ENCODE measurements at places on chromosomes 2 and 18.

- DNase-seq: no peak
Observed at GRCh38 chr2:31384771-31385276, 29.7 kb downstream of the XDH start.

DNA sequence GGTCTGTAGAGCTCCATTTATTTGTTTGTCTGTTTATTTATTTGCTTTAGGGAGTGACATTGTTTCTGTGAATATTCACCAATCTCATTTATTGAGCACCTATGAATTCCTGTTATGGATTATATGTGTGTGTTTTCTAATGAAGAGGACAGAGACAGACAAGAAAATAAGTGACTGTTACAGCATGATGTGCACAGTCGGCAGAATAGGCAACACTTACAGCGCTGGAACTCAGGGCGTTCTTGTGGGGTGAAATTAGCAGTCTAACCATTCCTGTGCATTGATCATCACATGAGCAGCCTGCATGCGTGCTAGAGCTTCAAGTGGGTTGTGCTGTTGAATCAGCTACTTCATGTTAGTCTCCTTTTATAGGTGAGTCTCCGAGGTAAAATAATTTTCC lies 960.7 kb downstream of the SLC4A3 start:
- no peak for DNase-seq

DNA sequence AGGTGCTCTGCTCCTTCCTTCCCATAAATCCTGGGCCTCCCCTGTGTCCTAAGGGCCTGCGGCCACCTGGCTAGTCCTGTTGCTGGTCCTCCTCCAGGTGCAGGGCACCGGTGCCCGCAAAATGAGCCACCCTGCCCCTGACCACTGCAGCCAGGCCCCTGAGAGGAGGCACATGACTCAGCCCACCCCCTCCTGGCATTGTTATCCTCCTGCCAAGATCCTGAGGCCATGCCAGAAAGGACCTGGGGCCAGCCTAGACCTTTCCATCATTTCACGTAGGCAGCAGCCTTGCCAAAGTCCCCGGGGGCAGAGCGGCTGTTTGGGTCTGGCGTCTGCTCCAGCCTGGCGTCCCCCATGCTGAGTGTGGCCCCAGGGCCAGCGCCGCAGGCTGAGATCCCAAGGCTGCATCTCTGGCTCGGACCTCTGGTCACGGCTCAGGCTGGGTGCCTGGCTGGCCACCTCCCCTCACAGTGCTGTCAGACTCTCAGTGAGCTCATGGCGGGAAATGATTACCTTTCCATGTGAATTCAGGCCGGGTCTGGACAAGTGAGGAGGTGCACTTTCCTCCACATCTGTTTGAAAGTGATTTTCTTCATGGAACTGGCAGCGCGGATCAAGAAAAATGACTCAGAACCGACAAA lies 81.0 kb downstream of the NDUFA10 start:
- no peak for DNase-seq

DNA sequence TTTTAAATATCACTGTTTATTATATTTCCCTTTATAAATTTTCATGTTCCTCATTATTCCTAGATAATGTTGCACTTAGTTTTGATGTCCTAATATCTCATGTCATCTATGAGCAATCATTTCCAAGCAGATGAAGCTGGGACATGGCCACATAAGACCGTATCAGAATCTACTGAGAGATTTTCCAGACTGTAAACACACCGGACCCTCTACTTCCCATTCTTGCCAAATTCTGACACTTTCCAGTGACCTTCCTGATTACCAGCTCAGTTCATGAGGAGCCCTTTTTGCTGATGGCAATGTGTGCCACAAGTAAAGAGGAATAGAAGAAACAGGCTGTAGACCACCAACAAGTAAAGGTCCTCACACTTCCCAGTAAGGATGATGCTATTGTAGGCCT lies 20.3 kb upstream of the PDE1A start:
- DNase-seq: no peak

- DNase-seq: peak; percentile 94
Observed at GRCh38 chr18:35345460-35345921, 1.3 kb upstream of the ZNF24 start.

DNA sequence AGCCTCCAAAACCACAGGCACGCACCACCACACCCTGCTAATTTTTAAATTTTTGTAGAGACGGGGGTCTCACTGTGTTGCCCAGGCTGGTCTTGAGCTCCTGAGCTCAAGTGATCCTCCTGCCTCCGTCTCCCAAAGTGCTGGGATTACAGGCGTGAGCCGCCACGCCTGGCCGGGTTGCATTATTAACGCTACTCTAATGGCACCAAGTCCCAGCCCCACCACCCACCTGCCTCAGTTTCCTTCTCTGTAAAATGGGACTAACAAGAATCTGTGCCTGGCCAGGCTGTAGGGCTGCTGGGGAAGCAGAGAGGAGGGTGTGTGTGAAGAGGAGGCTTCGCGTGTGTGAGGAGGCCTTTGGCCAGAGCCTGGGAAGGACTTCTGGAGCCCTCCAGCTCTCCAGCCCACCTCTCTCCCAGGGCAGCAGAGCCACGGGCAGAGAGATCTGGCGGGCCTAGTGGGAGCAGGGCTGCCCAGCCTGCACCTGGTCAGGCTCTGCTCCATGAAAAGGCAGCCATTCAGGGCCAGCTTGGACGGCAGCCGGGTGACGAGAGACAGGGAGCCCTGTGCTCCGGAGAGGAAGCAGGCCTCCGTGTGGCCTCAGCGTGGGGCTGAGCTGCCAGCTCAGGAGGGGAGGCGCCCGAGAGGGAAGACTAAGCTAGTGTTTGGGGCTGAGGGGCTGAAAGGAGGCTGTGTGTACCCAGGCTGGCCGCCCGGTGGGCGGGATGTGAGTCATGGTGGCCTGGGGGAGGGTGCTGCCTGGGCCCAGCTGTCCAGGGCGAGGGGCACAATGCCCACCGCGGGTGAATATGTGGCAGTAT lies 7.4 kb upstream of the B3GNT7 start:
- DNase-seq: peak; percentile 98

DNA sequence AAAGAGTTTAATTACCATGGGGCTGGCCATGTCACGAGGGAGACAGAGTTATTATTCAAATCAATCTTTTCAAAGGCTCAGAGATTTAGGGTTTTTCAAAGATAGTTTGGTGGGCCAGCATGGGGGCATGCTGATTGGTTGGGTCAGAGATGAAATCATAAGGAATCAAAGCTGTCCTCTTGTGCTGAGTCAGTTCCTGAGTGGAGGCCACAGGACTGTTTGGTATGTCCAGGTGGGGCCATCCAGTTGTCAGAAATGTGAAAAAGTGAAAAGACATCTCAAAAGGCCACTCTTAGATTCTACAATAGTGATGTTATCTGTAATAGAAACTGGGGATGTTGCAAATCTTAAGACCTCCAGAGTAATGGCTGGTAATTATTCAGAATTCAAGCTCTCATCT lies 288.6 kb downstream of the EN1 start:
- DNase-seq: no peak
